ENCODE measurements at places on chromosomes 5 and 9. TPM values are rescaled to one million over a fixed set of nuclear protein-coding genes. Genes with fewer than 3 reads are reported as not detected.

GRCh38 chr9:135117281-135117680 lies 29.8 kb downstream of the OLFM1 start:
- H3K4me1 ChIP-seq, result no peaks in the 10 kb centered on the region
- H3K36me3 ChIP-seq, result peaks cover 29% of the 10 kb centered on the region
- H3K4me3 ChIP-seq, result no peak overlapping the region
- peaks cover 13% of the 10 kb centered on the region for H3K27me3 ChIP-seq
- DNase-seq, result no peak

- H3K4me3 ChIP-seq, result peak overlapping the region; percentile 46
- H3K4me1 ChIP-seq, result peaks cover 37% of the 10 kb centered on the region
- H3K27ac ChIP-seq, result peak overlapping the region; percentile 85
Measured at GRCh38 chr9:122468735-122469134, 9.0 kb downstream of the OR1J1 start.

GRCh38 chr5:100131161-100131560 lies 404.0 kb upstream of the FAM174A start:
- H3K27ac ChIP-seq, result no peak overlapping the region
- H3K36me3 ChIP-seq, result no peaks in the 10 kb centered on the region
- no peak overlapping the region for H3K4me3 ChIP-seq
- DNase-seq, result no peak

GRCh38 chr5:14172149-14172795 lies 29.1 kb downstream of the TRIO start:
- peak overlapping the region; percentile 83 for H3K27ac ChIP-seq
- H3K36me3 ChIP-seq, result peaks cover 36% of the 10 kb centered on the region
- DNase-seq, result no peak
- peak overlapping the region; percentile 74 for H3K4me3 ChIP-seq
- peaks cover 3% of the 10 kb centered on the region for H3K27me3 ChIP-seq
- H3K4me1 ChIP-seq, result peaks cover 90% of the 10 kb centered on the region

GRCh38 chr5:78335976-78336375 lies 24.4 kb upstream of the SCAMP1 start:
- H3K27ac ChIP-seq, result no peak overlapping the region
- H3K36me3 ChIP-seq, result peaks cover 14% of the 10 kb centered on the region
- H3K27me3 ChIP-seq, result peaks cover 3% of the 10 kb centered on the region
- DNase-seq, result no peak

- H3K4me1 ChIP-seq, result peaks cover 35% of the 10 kb centered on the region
- no peaks in the 10 kb centered on the region for H3K36me3 ChIP-seq
- no peak for DNase-seq
- no peak overlapping the region for H3K27ac ChIP-seq
- H3K4me3 ChIP-seq, result no peak overlapping the region
Measured at GRCh38 chr5:40630126-40630525, 49.6 kb upstream of the PTGER4 start.

- no peaks in the 10 kb centered on the region for H3K27me3 ChIP-seq
- no peak overlapping the region for H3K4me3 ChIP-seq
- no peaks in the 10 kb centered on the region for H3K4me1 ChIP-seq
- no peak overlapping the region for H3K27ac ChIP-seq
- no peaks in the 10 kb centered on the region for H3K36me3 ChIP-seq
Measured at GRCh38 chr5:62794456-62794855, 215.8 kb downstream of the LRRC70 start.

FCN2 gene
- not detected for total RNA-seq

LHFPL2 gene
- 18.7 TPM for total RNA-seq

PCDHGB1 gene
- 2.4 TPM for total RNA-seq

SECISBP2 gene
- total RNA-seq, result 15.6 TPM

DOCK2 gene
- total RNA-seq, result 1.4 TPM

PTPA gene
- 161 TPM for total RNA-seq

PGM5 gene
- total RNA-seq, result 0.41 TPM

Measured in HFFc6 (cell line).